CD8-positive, alpha-beta memory T cell (primary cell): ENCODE measurements at places on chromosomes 6 and 20. TPM values are rescaled to one million over a fixed set of nuclear protein-coding genes. Genes with fewer than 3 reads are reported as not detected.

- DNase-seq = no peak
These were observed 67.9 kb upstream of the TGM3 start for GRCh38 chr20:2227861-2228260.

DNA sequence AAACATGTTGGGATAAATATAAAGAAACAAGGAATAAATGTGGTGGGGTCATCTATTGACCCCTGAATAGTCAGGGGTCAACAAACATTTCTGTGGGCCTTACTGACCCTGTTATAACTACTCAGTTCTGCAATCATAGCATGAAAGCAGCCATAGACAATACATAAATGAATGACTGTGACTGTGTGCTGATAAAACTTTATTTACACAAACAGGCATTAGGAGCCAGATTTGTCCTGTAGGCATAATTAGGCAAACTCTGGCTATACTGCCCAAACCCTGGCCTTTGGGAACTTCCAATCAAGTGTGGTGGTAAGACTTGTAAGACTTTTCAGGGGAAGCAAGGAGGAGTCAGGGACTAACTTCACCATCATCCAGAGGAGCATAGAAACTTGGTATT lies 222.7 kb downstream of the KHDC1L start:
- no peak for DNase-seq

- DNase-seq = no peak
These were observed 119.4 kb upstream of the ARMC2 start for GRCh38 chr6:108728826-108729225.

DNA sequence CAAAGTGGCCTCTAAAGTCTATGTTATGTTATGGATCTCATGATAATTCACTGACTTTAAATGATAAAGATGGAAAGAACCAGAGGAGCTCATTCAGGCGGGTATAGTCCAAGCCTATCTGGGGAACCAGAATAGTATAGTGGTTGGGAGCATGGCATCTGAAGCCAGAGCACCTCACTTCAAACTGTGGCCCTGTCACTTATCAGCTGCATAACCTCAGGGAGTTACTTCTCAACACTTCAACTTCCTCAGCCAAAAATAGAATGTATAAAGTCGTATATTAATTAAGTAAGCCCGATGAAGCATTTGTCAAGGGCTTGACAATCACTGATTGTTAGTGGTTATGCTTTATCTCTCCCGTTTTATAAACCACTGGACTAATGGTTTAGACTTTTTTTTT lies 112.7 kb downstream of the RTN4IP1 start:
- DNase-seq = no peak

DNA sequence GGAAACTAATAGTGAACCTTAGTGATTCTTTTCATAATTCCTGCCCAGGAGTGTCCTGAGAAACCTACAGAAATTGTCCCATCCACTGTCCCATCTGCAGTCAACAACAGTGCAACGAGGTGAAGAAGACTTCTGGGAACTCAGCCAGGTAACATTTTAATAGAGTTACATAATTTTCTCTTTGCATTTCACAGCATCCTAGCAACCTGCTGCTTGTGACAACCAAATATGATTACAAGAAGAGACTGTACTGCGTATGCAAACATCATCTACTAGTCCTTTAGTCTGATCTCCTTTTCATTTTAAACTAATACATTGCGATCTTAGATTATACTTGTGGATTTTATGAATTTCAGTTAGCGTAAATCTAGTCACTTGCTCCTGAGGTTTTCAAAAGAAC lies 951.6 kb downstream of the TFAP2A start:
- DNase-seq = no peak

DNA sequence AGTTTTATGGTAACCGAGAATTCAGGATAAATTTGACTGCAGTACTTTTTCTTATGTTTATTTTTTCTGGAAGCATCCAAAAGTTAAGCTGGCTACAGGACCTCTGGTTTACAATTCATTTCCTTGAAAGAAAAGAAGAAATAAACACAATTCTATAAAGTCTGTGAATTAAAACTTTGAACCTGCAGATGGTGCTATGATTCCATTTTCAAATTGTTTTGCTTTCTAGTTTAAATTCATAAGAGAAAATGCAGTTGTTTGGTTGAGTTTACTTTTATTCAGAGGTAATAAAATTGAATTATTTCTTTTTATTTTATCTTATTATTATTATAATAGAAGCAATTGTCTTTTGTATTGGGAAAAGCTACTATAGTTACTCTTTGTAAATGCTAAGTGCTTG lies 1.8 kb upstream of the VIP start:
- DNase-seq = no peak

Gene OOEP
- total RNA-seq = 0.47 TPM

Gene TNNC2
- total RNA-seq = not detected

Gene ARMC2
- 6.7 TPM for total RNA-seq

Gene PHACTR1
- 0.04 TPM for total RNA-seq

Gene MATN4
- 0.22 TPM for total RNA-seq

Gene FAM83C
- not detected for total RNA-seq
